GM13977 (cell line): ENCODE measurements at places on chromosomes 6 and 20.

DNA sequence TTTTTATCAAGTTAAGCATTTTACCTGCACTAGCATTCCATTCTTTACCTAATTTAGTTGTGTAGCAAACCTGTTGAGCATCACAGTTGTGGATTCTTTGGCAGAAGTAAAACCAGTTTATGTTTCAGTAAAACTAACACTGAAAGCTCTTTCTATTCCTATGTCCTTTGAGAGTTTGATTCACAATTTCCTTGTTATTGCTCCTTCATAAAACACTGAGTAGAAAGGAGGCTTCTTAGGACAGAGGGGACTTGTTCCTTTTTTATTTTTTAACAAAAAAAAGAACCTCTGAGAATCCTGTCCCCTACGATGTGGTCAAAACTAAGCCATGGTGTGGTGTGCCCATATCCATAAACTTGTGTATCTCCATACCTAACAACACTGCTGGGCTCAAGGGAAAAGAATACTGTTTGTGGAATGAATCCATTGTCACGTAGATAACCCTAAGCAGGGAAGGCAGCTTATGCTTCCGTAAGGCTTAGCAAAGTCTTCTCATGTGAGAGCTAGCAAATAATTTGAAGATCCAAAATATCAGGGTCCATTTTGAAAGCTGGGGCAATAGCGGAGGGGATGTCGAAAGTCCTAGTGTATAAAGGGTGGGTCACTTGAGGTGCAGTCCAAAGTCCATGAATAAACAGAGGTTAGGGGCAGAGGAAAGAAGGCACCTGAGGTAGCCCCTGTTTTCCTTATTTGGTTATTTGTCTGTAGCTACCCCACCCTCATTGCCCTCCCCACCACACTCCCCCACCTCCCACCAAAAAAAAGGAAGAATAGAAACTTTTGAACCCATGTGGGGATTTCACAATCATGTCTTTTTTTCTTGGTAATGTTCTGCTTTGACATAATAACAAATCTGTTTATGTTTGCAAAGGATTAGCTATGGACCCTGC, 71.0 kb downstream of the PLAGL1 start:
- no peak for DNase-seq

DNA sequence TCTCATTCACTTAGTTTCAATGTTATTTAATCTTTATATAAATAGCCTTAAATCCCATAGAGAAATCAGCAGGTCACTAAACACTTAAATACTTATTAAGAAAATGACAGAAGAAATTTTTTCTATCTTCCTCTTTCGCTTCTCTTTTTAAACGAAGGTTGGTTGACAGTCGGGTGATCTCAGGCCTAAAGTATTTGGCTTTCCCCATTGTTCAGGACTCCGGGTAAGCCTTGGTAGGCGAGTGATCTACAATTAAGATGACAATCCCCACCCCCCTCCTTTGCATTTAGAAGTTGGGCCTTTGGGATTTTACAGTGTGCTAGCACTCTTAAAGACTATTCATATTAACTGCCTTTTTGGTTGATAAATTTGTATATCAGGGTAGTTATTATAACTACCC, 19.7 kb upstream of the UTRN start:
- peak; percentile 52 for DNase-seq

DNA sequence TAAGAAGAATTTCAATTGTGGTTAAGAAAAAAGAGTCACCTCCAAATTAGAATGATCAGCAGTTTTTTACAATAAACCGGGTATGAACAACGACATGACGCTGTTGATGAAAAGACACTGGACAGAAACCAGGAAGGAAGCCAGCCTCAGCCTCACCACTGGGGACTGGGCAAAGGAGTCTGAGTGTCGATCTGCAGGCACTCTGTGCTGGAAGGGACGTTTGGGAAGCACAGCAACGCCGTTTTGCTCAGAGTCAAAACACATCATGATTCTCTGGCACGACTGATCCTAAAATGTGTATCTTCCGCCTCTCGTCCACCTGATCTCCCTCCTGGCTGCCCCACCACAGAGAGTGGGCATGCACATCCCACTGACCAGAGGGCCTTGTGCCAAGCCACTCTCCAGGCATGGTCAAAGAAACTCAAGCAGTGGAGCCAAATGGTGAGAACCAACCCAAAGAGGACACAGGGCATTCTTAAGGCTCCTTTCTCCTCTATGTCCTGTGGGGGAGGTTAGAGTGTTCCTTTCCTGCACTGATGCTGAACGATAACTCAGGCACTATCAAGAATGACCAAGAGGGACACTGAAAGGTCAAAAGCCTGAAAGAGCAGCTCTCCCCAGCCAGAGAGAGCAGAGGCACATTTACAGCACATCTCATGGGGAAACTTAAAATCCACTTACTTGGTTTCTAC, 68.8 kb downstream of the AGPAT4 start:
- no peak for DNase-seq

GRCh38 chr6:154373971-154374370, 17.4 kb upstream of the IPCEF1 start:
- no peak for DNase-seq

GRCh38 chr6:27053738-27054137, 193.8 kb upstream of the PRSS16 start:
- no peak for DNase-seq

DNA sequence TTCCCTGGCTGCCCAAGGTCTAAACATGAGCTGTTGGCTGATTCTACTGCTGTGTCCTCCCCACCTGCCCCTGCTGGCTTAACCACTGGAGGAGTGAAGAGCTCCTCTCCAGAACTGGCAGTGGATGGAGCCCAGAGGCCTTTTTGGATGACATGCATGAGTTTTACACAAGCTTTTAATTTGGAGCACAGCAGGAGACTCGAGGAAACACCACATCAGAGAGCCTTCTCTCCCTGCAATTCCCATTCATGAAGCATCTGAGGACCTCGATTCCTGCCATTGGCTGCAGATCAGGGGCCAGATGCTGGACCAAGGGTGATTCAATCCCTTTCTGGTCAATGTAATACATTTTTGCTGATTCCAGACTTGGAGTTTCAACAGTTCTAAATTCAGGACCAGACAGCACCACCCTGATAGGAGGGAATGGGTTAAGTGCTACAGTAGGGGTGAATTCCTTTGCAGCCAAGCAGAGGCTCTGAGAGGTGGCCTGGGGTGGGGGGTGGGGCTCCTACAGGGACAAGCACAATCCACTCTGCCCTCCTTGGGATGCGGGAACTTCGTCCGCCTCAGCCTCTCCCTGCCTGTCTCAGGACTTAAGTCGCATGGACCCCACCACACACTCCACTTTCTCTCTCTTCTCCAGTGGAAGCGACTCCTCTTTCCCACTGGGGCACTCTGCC, 599 bp upstream of the PSORS1C1 start:
- no peak for DNase-seq

DNA sequence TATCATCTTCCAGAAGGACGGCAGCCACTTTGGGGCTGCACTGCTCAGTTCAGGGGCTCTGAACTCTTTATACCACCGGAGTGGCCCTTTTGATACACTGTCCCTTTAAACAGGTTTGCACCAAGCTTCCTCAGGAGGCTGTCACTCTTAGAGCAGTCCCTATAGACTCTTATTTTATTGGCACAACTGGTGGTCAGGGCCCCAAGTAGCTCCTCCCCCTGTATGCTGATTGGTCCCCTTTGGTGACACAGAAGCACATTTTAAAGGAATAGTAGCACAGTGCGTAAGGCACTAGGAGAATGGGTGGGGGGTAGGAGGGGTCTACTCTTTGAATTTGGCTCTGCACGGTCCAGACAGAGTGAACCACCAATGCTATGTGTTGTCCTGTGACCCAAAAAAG, 122.6 kb upstream of the MLN start:
- DNase-seq = peak; percentile 46

DNA sequence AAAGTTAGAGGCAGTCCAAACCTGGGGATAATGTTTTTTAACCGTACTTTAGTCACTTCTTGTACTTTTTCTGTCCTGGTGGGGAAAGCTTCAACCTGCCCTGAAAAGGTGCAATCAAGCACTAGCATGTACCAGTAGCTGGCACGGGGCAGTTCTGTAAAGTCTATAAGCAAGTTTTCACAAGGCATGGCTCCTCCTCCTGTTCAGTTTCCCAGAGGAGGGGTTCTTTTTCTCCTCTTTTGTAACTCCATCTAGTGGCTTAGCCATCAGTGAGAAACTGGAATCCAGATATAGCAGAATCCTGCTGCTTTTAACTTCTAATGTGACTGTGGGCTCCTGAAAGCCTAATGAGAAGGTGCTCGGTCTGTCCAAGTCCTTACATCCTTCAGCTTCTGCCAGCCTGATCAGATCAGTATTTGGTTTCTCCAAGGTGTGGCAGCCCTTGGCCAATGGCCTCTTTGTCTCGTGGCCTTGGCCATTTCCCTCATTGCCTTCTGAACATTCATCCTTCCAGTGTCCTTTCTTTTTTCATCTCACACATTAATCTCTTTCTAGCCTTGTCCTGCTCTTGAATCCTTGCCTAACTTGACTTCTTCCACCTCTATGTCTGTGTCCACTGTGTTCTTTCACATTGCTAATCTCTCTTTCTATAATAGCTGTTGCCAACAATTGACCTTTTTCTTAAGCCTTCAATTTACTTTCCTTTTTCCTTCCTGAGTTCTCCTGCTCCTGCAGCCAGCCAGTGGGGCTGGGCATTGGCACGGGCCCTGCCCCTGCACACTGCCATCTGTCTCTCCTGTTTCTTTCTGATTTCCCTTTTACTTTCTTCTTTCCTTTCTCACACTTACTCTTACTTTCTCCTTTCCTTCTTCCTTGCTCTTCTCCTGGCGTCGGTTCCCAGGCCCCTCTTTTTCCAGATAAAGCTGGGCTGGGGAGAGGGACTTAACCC, 222.0 kb upstream of the SYNCRIP start:
- no peak for DNase-seq

DNA sequence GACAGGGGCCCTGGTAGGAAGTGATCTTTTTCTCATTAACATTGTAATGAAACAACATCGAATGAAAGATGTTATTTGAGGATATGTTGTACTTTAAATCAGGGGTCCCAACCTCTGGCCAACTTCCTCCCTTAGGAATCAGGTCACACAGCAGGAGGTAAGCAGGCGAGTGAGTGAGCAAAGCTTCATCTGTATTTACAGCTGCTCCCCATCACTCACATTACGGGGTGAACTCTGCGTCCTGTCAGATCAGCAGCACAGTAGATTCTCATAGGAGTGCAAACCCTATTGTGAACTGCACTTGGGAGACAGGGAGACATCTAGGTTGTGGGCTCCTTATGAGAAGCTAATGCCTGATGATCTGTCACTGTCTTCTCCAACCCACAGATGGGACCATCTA, 19.9 kb downstream of the EPM2A start:
- no peak for DNase-seq

DNA sequence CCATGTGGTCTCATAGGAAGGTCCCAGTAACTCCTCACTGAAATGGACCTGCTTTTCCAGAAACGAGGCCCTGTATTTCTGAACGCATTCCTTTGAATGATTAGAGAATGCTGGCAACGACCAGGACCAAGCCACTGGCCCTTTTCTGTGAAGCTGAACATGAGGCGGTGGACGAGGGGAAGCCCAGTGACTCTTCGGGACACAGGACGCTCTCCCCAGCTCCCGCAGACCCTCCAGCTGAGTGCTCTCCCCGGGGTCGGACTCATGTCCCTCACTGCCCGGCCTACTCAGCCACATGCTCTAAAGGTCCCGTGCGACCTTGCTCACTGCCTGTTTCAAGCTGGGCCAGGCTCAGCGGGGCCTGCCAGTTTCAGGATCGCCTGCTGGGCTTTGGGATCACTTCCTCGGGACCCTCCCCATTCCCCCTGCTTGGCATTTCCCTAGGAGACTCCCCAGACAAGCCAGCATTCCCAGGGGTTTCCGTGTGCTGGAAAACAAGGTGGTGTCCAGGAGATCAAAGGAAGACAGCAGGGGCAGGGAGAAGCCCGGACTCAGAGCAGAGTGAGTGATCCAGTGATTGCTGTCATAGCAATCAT, 2.6 kb upstream of the CST9 start:
- DNase-seq = no peak

DNA sequence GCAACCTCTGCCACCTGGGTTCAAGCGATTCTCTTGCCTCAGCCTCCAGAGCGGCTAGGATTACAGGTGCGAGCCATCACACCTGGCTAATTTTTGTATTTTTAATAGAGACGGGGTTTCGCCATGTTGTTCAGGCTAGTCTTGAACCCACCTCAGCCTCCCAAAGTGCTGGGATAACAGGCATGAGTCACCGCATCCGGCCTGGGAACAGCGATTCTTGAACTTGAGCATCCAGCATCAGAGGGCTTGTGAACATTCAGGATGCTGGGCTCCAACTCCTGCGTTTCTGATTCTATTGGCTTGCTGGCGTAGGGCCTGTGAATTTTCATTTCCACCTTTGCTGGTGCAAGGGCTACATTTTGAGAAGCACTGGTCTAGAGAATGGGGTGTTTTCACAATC, 24.5 kb upstream of the PIM1 start:
- no peak for DNase-seq

DNA sequence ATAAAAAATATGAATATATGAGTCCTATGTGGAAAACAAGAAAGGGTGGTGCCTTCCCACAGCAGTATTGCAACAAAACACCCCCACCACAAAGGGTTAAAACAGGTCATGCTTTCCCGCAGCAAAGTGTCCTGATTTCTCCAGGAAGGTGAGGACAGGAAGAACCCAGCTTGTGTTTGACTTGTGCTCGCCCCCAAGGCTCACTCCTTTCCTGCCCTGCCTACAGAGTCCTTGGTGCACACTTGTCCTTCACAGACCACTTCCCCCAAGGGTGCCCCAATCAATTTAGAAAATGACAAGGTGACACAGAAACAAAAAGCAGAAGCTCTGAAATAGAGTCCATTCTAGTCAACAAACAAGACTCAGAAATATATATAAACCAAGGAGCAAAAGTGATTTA, 237.4 kb downstream of the PTPRK start:
- DNase-seq = no peak

DNA sequence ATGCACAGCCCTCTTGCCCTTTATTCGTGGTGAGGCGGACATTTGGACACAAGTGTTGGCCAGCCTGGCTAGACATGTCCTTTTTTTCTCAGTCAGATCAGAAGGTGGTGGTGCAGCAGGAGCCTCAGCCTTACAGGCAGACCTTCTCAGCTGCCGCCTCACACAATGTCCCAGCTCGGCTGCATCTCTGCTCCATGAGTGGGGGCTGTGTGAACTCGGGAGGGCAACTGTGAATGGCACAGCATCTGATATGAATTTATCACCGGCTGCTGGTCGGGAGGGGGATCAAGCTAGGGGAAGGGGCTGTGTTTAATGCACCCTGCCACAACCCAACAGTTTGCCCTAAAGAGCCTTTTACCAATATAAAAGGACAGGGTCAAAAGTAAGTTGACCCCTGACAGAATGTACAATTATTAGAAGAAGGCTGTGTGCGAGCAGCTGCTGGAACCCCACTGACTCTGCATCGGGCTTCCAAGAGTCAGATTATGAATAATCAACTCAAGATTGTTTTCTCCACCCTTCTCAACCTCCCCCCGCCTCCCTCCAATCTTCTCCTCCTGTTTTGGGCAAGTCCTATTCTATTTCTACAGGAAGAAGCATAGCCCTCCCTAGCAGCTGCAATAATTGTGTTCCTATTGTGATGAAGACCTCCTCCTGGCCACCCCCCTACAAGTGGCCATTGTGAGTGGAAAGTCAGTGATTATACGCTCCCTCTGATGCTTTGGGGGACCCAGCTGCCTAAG, 245.2 kb downstream of the PKHD1 start:
- no peak for DNase-seq

- no peak for DNase-seq
These were observed 127.4 kb upstream of the ARMC2 start for GRCh38 chr6:108720827-108721226.

GRCh38 chr6:81997090-81997926, 244.8 kb upstream of the TENT5A start:
- peak; percentile 5 for DNase-seq

- DNase-seq = no peak
These were observed 415.0 kb downstream of the PHF3 start for GRCh38 chr6:64050590-64050989.
